Type B pancreatic cell (in vitro differentiated cells): ENCODE measurements at places on chromosomes 13 and 19.

GRCh38 chr19:16860118-16860517 is 28.7 kb upstream of the F2RL3 start:
- no peak for DNase-seq

- DNase-seq: no peak
Measured at GRCh38 chr13:34172048-34172447, 354.1 kb downstream of the RFC3 start.

DNA sequence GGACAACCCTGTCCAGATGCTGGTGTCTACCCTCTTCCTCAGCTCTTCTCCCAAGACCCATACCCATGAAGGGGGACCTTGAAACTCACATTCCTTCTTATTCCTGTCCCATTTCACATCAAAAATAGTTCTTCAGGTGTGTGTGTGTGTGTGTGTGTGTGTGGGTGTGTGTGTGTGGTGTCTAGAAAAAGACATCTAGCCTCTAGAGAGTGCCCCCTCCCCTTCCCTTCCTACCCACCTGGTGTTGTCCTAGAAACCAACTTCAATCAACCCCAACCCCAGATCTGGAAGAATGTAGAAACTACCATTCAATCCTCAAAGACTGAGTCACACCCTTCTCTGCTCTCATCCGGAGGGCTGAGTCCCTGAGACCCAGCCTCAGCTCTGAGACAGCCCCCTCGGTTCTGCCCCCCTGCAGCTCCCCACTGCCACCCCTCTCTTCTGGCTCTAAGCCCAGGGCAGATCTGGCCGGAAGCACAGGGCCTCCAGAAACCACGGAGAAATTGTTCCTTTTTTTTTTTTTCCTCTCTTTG is 3.5 kb downstream of the KCNN4 start:
- DNase-seq: no peak

DNA sequence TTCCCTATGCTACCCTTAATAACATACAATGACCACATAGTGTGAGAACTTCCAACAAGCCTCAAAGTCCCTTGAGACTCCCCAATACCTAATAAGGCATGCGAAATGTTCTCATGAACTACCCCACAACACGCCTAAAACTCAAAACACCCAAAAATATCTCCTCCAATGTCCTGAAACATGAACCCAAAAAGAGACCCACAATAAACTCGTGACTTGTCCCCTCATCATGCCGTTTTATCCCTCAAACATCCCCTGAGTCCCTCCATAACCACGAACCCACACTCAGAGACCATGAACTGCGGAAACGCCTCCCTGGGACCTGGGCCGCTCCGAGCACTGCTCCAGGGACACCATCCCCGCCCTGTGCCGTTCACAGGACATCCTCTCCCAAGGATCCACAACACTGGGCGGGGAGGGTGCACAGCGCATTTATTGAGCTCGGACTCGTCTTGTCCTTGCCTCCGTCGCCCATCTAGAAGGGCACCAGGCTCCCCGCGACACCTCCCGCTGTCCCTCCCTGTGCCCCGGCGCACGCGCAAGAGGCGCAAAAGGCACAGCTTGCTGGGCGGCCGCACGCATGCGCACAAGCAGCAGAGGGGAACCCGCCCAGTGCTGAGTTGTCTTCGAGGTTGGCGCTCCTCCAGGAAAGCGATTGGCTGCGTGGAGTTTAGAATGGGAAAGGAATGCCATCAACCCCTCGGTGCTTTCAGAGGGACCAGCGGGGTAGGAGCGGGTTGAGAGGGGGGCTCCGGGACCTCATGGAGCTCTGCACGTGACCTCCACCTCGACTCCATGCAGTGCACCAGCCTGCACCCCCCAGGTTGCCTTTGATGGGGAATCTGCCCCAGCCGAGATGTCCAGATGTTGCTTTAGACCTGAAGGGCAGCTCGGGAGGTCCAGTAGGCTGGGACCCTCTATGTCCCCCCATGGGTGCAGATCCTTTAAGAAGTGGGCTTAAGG is 8.8 kb downstream of the FXYD3 start:
- no peak for DNase-seq

DNA sequence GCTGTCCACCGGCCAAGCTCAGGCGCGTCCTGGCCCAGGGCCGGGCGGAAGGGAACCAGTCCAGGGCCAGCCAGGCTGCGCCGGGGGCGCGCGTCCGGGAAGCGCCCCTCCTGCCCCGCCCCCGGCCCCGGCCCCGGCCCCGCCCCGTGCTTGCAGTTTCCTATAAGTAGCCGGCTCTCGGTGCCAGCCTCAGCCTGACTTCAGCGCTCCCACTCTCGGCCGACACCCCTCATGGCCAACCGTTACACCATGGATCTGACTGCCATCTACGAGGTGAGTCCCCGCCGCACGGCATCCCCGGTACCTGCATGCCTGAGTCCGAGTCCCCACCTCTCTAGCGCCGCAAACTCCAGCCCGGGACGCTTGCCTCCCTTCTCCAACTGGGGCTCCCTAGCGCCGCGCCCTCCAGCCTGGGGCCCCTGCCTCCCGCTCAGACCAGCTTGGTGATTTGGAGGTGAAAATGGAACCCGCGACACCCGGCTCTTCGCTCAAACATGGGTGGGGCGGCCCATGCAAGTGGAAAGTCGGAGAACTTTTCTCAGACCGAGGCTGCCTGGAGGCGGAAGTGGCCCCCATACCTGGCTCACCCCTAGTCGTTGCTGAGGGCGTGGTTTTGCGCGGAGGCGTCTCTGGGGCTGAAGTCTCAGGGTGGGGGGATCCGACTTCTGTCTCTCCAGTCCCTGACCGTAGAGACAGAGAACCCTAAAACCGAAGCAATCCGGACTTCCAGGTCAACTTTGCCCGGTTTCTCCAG is at the start of gene ZFP36:
ZFP36 (plus strand) TSS at position 192 of the 754 bp plus-strand sequence; CDS start at position 250, 58 bp downstream.
- peak; percentile 83 for DNase-seq

GRCh38 chr19:35262101-35262761 is 6.5 kb upstream of the USF2 start:
- peak; percentile 67 for DNase-seq

- DNase-seq: no peak
Measured at GRCh38 chr13:77513719-77514335, 21.7 kb upstream of the SCEL start.

- DNase-seq: no peak
Measured at GRCh38 chr19:41457241-41457640, 14.3 kb downstream of the ERICH4 start.

DNA sequence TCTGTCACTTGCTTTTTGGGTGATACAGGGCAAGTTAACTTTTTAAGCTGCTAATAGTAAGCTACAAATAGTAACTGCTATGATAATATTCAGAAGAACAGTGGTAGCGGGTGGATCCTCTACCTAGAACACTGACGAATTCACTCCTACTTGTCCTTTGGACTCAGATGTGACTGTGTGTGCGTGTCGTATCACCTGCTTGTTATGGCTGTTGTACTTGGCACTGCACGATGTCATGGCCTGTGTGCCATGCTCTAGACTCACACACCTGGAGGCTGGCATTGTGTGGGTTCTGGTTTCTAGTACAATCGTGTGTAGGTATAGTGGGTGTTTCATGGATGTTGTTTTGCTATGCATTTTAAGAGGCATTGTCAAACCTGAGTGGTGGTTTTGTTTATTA is 130.8 kb downstream of the ATP8A2 start:
- no peak for DNase-seq

DNA sequence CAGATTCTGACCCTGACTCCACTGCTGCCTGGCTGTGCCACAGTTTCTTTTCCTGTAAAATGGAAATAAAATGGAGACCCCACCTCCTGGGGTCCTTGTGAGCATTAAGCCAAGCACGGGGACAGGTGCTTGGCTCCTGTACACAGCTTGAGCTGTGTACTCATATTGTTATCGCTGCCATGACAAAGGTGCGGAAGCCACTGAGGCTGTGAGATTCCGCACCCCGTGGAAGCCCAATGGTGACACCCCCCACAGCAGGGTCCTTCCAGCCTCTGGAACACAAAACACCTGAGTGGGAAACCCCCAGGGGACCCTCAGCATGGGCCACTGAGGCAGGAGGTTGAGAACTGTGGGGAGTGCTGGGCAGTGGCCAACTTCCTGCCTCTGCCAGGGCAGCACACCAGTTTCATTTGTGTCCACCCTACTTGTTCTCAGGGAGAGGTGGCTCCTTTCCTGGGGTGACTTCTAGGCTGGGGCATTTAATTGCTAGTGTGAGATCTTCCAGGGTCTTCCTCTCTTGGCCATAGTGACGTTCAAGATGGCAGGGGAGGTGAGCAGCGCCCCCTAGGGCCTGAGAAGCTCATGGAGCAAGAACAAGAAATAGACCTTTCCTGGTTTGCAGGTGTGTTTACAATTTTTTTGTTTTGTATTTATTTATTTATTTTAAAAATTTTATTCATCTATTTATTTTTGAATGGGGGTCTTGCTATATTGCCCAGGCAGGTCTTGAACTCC is 5.4 kb upstream of the JSRP1 start:
- DNase-seq: no peak

DNA sequence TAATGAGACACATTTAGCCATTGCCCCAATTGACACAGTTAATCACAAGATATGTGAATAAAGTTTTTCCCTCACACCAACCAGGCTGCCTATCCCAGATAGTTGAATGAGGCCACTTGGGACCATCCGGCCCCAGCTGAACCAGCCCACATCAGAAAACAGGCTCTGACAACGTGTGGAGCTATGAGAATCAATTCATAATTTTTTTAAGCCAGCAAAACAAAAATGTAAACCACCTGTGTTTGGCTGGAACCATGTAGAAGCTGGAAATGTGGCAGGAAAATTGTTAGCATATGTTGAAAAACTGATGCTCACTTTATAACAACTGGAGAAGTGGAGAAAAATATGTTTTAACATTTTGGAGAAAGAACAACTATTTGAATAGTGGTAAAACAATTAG is 1161.3 kb downstream of the SLITRK1 start:
- DNase-seq: no peak

DNA sequence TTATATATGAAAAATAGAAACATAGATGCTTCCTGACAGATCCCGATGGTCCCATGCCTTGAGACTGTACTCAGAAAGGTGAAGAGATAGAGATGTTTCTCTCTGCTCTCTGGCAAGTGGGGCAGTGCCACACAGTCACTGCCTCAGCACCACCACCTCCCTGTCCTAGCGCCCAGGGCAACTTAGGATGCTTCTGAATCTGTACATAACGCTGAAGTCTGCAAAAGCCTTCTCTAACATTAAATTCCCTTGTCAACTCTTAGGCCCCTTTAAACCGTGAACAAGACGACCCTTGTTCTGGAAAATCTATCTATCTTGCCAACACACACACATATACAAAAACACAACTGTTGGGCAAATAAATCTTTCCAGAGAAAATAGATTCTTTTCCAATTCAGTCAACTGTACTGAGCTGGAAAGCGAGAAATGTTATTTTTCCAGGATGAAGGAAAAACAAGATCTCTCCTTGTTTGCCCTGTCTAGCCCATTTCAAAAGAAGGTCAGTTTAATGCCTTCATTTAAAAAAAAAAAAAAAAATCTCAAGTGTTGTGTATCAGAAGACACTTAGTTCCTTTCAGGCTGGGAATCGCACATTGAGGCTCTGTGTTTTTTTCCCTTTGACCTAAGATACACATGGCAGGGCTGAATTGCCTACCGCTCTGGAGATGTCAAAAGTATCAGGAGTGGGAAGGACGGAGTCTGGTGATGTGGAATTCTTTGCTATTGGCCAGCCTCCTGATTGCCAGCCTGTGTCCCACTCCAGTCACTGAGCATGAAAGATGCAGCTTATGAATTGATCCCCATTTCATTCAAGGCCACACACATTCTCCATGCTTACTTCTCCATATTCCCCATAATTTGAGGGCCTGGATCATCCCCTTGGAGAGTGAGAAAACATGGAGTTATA is 241.4 kb downstream of the LACC1 start:
- DNase-seq: no peak

GRCh38 chr19:35015270-35015953 is 14.9 kb upstream of the SCN1B start:
- DNase-seq: no peak
